ENCODE measurements at places on chromosomes 1 and 21. TPM values are rescaled to one million over a fixed set of nuclear protein-coding genes. Genes with fewer than 3 reads are reported as not detected.

Gene KMO
- polyA plus RNA-seq: 0.61 TPM

Gene GSTM3
- 51.8 TPM for polyA plus RNA-seq

Gene ECM1
- 10.1 TPM for polyA plus RNA-seq

Gene MAP10
- polyA plus RNA-seq: 0.91 TPM

Gene PRDM16
- 3.6 TPM for polyA plus RNA-seq

Gene MRAP
- 316 TPM for polyA plus RNA-seq

Gene FNDC7
- polyA plus RNA-seq: not detected

Gene DMRTA2
- not detected for polyA plus RNA-seq

Gene GLIS1
- 0.56 TPM for polyA plus RNA-seq

Gene SPTA1
- polyA plus RNA-seq: 0.18 TPM

Gene LCE3D
- polyA plus RNA-seq: not detected

Gene CTSS
- 67.0 TPM for polyA plus RNA-seq

Gene LCE6A
- polyA plus RNA-seq: not detected

Gene RGSL1
- not detected for polyA plus RNA-seq

Gene CRYAA
- polyA plus RNA-seq: not detected

Gene DISP1
- 1.9 TPM for polyA plus RNA-seq

Gene TP73
- polyA plus RNA-seq: not detected

Gene OVAAL
- polyA plus RNA-seq: not detected

Gene ABCG1
- polyA plus RNA-seq: 10.9 TPM

Gene CD247
- 0.98 TPM for polyA plus RNA-seq

Gene HES4
- polyA plus RNA-seq: 22.9 TPM

Gene DTL
- polyA plus RNA-seq: 0.14 TPM

Gene TMEM35B
- 51.8 TPM for polyA plus RNA-seq

Gene GPR52
- not detected for polyA plus RNA-seq

Gene PCP4L1
- polyA plus RNA-seq: not detected

Gene LRRC8C
- polyA plus RNA-seq: 4.9 TPM

Gene SUMO3
- 64.5 TPM for polyA plus RNA-seq

Gene NPR1
- 81.7 TPM for polyA plus RNA-seq

Gene NAXE
- polyA plus RNA-seq: 65.9 TPM

Gene LMX1A
- 0.03 TPM for polyA plus RNA-seq

Gene S100A8
- 2,570 TPM for polyA plus RNA-seq

Gene TSSK3
- polyA plus RNA-seq: 0.34 TPM

Gene GOLT1A
- polyA plus RNA-seq: 21.0 TPM

Gene TACSTD2
- polyA plus RNA-seq: 0.90 TPM

Gene GPR89A
- polyA plus RNA-seq: 4.0 TPM

Gene NMNAT2
- polyA plus RNA-seq: 1.3 TPM

Gene VSIG8
- not detected for polyA plus RNA-seq

Gene SPATA45
- not detected for polyA plus RNA-seq

Gene PLA2G2F
- polyA plus RNA-seq: not detected

Gene RXFP4
- polyA plus RNA-seq: 0.07 TPM

Gene FABP3
- 29.9 TPM for polyA plus RNA-seq

Gene ZBTB8A
- polyA plus RNA-seq: 2.2 TPM

Gene NTMT2
- not detected for polyA plus RNA-seq

Gene PCNX2
- 1.8 TPM for polyA plus RNA-seq

Gene E2F2
- 0.16 TPM for polyA plus RNA-seq

Gene ADORA1
- 10.1 TPM for polyA plus RNA-seq

Gene UBIAD1
- 3.1 TPM for polyA plus RNA-seq

Gene HEATR1
- polyA plus RNA-seq: 6.0 TPM

Gene GPR153
- polyA plus RNA-seq: 3.7 TPM

Gene CYP2J2
- 0.56 TPM for polyA plus RNA-seq
